Left ventricle myocardium inferior (tissue), 1 donor: ENCODE measurements at places on chromosomes 7 and 10. TPM values are rescaled to one million over a fixed set of nuclear protein-coding genes. Genes with fewer than 3 reads are reported as not detected.

DNA sequence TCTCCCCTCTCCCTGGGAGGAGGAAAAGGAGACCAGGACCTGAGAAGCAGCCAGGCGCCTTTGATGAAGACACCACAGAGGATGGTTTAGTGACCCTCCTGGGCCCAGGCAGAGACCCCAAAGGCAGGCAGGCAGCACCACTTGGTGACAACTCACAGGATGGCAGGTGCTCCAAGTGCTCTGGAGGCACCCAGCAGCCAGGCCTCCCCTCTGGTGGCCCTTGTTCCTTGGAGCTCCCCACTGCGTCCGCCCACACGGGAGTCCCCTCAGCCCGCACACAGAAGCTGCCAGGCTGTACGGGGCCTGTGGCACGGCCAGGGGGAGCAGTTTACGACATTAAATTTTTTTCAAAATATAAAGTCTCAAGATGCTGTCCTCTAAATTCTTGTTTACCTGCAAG lies 607.1 kb upstream of the FOXK1 start:
- no peak for DNase-seq

GRCh38 chr10:120345186-120345585 lies 111.8 kb upstream of the PLPP4 start:
- DNase-seq: no peak

GRCh38 chr7:73521636-73522104 lies 423 bp downstream of the BAZ1B start:
- peak; percentile 74 for DNase-seq

DNA sequence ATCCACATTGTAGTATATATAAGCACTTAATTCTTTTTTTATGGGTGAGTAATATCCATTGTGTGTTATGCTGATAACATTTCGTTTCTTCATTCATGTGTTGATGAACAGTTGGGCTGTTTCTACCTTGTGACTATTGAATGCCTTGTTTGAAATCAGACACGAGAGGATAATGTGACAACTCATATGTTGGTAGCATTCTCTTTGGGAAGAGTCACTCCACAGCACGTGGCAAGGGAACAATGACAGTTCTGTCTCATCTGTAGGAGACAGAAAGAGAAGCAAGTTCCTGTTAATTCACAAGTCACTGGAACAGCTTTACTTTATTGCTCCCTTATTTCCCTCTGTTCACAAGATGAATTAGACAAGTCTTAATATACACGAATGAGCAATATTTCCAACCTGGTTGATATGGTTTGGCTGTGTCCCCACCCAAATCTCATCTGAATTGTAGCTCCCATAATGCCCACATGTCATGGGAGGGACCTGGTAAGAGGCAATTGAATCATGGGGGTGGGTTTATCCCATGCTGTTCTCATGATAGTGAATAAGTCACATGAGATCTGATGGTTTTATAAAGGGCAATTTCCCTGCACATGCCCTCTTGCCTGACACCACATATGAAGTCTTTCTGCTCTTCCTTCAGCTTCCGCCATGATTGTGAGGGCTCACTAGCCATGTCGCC lies 125.3 kb downstream of the SEC23IP start:
- DNase-seq: no peak

The SYNPO2L gene
- 290 TPM for total RNA-seq

DNA sequence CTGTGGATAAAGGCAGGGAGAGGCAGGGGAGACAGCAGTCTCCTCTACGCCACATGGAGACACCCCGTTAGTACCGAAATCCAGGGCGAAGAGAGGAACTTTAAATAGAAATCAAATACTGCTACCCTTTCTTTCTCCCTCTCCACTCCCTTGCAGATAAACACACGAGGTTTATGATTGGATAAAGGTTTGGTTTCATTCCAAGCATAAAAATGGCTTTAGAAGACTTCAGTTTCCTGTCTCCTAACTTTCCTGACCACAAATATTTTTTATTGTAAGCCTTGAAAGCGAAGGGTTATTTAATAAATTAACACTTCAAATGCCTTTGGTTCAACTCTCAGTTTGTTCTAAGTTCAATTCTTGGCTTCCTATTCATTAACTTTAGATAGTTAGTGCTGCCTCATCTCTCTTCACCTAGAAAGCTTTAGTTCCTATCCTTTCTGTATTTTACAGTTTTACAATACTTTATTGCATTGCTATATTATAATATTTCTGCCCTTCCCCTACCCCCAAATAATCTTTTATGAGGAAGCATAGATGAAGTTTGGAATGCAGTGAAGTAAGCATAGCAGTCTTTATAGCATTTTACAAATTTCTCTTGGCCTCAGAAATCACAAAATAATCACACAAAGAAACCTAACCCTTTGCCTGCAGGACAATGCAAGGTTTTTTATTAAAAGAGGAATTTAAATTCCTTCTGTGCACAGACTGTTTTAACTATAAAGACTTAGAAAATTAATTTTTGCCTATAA lies 31.5 kb upstream of the ARID5B start:
- no peak for DNase-seq

- DNase-seq: no peak
Measured at GRCh38 chr7:17996442-17997223, 31.0 kb downstream of the PRPS1L1 start.

GRCh38 chr10:91901784-91902677 lies 7.3 kb downstream of the FGFBP3 start:
- no peak for DNase-seq

DNA sequence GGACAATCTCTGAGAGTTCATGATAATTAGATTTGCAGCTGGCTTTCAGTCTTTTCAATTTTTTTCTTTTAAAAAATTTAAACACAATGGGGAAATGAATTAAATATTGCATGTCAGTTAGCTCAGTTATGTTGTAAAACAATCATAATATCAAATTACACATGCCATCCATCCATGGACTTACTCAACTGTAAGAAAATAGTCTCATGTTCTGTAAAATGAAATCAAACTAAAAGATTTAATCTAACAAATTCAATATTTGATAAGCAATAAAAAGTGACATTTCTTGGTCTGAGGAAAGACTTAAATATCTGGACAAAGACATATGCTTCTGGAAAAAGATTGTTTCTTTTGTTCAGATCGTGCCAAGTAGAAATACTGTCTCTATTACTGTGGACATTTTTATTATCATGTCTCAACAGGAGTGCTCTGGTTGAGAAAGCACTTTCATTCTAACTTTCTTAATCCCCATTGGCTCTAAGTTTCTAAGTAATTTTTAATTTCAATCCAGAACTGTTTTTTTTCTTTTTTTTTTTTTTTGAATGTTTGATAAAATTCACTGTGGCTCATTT lies 179.2 kb upstream of the FAM3C start:
- no peak for DNase-seq

GRCh38 chr7:53383131-53383530 lies 347.7 kb downstream of the POM121L12 start:
- DNase-seq: no peak

The LRRC4 gene
- total RNA-seq: 4.4 TPM

DNA sequence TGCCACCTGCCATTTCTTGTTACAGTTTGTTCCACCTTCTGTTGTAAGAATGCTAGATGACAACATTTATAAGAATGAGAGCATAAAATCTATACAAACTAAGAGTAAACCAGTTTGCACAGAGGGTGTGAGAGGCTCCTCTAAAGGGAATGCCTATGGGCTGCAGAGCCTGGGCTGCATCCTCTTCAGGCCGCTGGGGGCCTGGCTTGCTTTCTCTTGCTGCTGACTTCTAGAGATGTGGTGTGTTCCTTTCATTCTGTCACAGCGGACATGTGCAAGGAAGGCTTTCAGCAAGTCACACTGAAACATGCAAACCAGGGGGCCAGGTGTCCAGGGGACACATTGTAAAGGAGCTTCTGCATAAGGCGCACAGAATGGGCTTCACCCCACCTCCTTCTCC lies 7.1 kb upstream of the ATP6V1F start:
- no peak for DNase-seq

The OR2A1 gene
- total RNA-seq: not detected

- DNase-seq: no peak
Measured at GRCh38 chr10:125125951-125126735, 34.2 kb downstream of the CTBP2 start.

The ANKRD1 gene
- 2,047 TPM for total RNA-seq

GRCh38 chr7:6558837-6559236 lies 7.6 kb upstream of the GRID2IP start:
- DNase-seq: no peak

DNA sequence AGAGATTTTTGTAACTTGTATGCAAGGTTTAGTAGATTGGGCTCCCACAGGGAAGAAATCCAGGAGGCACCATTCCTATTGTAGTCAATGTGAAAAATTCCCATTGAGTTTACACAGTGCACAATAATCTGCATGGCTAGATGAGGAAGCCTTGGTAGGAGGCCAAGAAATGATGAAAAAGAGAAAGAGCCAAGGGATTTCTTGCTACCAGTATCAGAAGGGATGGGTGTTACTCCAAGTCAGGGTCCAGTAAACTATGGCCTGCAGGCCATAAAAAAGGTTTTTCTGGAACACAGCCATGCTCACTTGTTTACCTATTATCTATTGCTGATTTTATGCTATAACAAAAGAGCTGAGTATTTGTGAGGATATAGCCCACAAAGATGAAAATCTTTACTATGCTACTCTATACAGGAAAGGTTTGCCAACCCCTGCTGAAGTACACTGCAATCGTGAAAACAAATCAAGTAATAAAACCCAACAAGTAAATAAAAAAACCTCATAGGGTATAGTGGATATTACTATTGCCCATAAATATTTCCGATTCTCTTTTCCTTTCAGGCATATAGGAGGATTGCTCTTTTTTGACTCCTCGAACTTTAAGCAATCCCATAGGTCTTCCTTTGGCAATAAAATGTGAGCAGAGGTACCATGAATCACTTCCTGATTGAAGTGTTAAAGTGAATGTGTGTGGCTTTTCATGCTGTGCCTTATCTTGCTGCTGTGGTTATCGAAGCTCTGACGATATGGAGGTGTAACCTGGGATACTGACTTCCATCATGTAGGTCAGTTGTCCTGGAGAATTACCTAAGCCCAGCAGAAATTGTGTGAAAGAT lies 256.3 kb upstream of the MAGI2 start:
- no peak for DNase-seq

DNA sequence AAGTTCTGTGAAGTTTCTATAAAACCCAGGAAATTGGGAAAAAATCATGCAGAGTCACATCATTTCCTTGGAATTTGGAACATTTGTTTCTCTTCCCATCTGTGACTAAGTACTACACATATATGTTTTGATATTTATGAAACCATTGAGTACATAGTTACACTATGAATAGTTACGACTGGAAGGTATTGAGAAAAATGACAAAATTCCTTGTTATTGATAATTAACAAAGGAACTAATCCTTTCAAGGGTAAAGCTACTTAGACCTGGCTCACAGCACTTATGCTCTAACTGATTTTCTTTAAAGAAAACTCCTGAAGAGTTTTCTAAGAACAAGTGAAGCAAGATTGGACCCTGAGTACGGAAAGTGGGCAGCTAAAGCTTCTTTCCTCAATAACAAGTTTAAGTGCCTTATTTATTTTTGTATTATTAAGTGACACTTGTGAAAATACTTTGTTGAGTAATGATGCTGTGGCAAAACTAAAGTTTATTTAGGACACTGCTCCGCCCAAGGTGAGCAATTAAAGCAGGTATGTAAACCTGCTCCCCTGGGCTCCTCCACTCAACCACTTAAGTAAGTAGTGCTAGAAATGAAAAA lies 12.0 kb upstream of the GLCCI1 start:
- no peak for DNase-seq
